ENCODE measurements at places on chromosomes 6 and 20.

- peak; percentile 81 for DNase-seq
Measured at GRCh38 chr6:26031595-26032339, 55.5 kb upstream of the HFE start.

DNA sequence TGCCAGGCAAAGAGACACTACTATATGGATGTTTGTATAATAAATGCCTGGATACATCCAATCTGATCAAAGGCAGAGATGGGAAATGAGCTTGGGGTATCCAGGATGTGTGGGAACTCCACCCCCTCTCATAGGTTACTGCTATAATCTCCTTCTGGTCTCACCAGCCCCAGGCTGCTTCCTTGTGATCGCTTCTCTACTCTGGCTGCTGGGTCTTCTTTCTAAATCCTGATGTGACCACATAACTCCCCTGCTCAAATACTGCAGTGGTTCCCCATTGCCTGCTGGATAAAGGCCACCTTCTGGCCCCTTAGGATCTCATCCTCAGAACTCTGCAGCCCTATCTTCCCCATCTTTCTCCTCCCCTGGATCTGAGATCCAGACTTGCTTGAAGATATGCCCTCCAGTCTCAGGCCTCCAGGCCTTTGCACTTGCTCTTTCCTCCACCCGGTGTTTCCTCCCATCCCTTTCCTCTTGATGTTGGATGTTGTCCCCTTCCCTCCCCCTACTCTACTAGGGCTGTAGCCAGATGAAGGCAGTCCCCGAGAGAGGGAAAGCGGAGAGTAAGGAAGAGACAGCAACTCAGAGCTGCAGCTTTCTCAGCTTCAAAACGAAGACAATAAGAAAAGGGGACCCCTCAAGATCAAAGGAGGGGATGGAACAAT, 828 bp upstream of the XKR7 start:
- DNase-seq, result no peak

GRCh38 chr6:159616456-159616855, 76.6 kb downstream of the SOD2 start:
- DNase-seq, result no peak

GRCh38 chr6:30804333-30804732, 60.0 kb upstream of the IER3 start:
- DNase-seq, result no peak

DNA sequence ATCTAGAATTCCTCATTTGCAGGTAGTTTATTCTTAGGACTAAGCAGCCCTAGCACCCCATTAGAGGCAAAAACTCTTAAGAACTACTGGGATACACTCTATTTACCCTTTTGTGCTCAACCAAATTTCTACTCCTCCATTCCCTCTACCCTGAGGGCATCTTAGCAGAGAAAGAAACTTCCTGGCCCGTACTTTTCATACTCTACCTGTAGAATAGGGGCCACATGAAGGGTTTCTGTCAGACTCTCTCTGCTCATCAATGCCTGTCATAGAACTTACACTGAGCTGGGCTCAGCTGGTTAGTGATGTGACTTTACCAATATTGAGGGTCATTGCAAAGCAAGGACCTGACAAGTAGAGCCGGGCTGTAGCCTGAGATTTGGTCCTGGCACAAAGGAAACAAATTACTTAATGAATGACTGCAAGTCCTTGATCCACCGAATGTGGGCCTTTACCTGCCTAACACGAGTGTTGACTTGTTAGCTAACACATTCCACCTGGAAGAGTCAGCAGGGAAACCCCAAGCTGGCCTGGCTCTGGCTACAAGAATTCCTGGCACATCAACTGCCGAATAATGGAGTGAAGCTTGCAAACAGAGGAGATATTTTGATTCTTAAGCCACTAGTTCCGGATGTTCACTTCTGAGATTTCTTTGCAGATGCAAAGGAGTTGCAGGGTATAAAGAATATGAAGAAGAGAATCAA, 280.5 kb upstream of the JAG1 start:
- no peak for DNase-seq
